ENCODE measurements at places on chromosomes 4 and X.

- DNase-seq: no peak
Observed at GRCh38 chrX:21838937-21839333, 482 bp upstream of the MBTPS2 start.

GRCh38 chrX:24996096-24996709, 19.6 kb downstream of the ARX start:
- no peak for DNase-seq

DNA sequence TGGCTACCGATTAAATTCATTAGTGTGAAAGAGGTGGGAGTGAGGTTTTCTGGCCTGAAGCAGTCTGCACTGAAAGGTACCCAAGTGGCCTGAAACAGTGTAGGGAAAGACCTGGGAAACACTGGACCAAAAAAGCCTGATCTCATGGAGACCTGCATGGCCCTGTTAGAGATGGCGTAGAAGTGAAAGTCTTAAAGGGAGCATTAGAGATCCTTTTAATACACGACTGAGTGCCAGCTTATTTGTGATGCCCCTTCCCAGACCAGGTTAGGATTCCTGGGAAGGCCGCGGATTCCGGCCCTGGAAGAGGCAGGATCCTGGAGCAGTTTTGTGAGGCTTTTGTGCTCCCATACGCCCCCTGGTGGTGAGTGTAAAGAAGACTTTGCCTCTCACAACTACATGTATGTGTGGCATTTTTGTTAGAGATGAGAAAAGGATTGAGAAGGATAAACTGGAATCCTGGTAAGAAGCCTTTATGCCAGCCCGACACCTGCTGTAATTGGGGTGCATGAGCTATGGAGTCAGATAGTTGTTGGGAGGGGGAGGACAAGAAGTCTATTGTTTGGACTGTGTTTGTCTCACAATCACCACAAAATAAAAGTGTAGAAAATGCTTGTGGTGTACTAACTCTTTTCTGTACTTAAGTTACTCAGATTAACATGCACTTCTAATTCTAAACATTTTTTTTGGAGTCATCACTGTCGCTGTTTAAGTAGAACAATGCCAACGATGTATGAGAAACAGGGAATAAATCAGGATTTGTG, 54.0 kb downstream of the JADE1 start:
- peak; percentile 50 for DNase-seq

- DNase-seq: no peak
Observed at GRCh38 chr4:128715616-128716015, 93.9 kb upstream of the JADE1 start.

GRCh38 chr4:20265726-20266125, 14.0 kb downstream of the SLIT2 start:
- no peak for DNase-seq

DNA sequence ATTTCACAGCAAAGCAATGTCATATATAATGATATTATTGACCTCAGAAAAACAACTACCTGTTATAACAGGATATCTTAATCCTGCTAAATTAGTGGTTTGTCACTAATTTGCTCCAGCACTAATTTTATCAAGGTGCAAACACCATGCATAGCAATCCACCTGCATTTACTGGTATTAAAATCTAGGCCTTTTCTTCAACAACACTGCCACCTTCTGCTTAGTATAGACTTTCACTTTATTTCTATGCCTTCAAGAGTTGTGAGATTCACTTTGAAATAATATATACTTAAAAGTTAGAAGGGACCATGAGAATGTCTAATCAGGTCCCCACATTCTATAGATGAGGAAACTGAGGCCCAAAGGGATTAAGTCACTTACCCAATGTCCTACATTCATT, 82.1 kb upstream of the IQCM start:
- no peak for DNase-seq

DNA sequence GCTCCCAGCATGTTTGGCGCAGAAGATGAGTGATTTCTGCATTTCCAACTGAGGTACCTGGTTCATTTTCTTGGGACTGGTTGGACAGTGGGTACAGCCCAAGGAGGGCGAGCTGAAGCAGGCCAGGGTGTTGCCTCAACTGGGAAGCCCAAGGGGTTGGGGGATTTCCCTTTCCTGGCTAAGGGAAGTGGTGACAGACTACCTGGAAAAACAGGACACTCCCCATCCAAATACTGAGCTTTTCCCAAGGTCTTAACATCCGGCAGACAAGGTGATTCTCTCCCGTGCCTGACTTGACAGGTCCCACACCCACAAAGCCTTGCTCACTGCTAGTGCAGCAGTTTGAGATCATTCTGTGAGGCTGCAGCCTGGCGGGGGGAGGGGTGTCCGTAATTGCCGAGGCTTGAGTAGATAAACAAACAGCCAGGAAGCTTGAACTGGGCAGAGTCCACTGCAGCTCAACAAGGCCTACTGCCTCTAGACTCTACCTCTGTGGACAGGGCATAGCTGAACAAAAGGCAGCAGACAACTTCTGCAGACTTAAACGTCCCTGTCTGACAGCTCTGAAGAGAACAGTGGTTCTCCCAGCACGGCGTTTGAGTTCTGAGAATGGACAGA, 307.7 kb upstream of the ARSJ start:
- DNase-seq: no peak

GRCh38 chrX:49762175-49762720, 66.5 kb upstream of the PAGE1 start:
- DNase-seq: no peak

- no peak for DNase-seq
Observed at GRCh38 chr4:8866828-8867623, 4.6 kb downstream of the HMX1 start.

DNA sequence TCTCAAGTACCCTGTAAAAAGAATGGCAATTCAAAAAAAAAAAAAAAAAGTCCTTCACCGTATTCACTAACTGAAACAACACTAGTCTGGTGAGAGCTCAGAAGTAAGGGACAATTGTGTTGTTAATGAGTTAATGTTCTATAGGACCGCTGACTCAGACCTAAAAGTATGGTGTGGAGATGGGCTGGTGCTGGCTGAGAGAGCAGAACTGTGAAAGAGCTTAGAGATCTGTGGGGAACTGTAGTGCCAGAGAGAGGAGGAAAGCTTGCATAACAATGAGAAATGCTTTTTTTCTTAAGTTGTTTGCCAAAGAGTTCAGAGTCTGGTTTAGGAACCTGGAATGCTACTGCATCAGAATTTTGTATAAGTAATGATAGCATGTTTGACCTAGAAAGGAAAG, 65.1 kb downstream of the LHFPL1 start:
- no peak for DNase-seq

GRCh38 chrX:116749943-116750342, 287.2 kb upstream of the CT83 start:
- no peak for DNase-seq

GRCh38 chrX:123835661-123836371, 24.0 kb upstream of the XIAP start:
- no peak for DNase-seq

GRCh38 chr4:23763559-23763958, 126.3 kb downstream of the PPARGC1A start:
- DNase-seq: no peak

- no peak for DNase-seq
Observed at GRCh38 chrX:138742217-138742616, 30.7 kb upstream of the FGF13 start.

GRCh38 chrX:48468693-48469691, 1.1 kb downstream of the SLC38A5 start:
- DNase-seq: peak; percentile 52

DNA sequence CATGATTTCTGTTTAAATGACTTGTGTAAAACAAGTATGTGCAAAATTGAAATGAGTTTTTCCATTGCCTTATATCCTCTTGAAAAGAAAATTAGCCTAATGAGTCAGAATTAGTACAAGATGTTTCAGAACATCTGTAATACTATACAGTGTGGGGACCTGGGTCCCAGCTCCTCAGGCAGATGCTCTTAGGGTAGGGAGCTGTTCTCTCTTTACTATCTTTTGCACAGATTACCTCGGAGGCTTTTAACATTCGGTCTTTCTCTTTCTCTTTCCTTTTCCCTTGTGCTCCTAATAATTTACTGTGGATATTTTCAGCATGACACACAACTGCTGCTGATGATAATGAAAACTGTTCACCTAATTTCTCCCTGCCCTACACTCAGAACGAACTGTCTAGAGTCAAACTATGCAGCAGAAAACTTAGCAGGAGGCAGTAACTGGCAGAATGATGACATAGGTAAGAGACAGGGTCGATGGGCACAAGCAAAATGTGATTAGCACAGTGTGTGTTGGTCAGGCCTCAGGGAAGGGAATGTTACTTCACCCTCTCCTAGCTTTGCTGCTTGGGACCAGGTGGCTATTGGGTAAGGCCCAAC, 455.3 kb downstream of the PDHA2 start:
- no peak for DNase-seq

GRCh38 chr4:123651066-123651465, 254.5 kb downstream of the SPRY1 start:
- DNase-seq: no peak

DNA sequence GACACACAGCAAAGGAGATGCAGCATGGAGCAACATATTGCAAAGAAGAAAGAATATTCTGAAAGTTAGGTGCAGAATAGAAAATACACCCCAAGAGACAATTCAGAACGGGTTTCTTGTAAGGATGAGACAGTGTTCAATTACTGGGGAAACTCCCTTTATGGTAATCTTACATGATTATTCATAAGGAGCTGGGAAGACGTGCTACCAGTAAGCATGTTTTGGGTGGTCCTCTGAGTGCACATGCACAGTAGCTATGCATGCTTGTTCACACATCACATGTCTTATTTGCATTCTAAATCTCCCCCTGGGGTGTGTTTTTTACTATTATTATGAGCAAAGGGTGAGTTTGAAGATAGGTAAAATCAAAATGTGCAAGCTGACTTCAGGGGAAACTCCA, 1448.8 kb downstream of the TECRL start:
- DNase-seq: no peak

DNA sequence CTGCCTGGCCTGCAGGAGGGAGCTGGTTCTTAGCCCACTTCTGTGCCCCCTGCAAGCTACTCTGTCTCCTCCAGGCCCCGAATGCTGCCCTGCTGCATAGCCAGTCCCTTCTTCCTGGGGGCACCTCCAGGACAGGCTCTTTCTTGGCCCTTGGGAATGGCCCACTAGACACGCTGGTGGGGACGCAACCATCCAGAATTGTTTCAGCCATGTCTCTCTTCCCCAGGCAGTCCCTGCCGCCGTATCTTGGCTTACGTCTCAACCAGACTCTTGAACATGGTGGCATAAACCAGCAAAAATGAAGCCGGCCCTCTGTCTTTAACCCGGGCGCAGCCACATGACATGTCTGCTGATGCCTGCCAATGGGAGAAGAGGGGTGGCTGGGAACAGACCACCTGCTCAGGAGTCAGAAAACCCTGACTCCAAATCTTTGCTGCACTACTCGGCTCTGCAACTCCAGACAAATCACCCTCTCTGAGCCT, 9.0 kb downstream of the LRPAP1 start:
- no peak for DNase-seq

GRCh38 chr4:53005149-53005546, 143.0 kb downstream of the RASL11B start:
- no peak for DNase-seq

GRCh38 chrX:155231163-155231562, 14.9 kb downstream of the VBP1 start:
- DNase-seq: peak; percentile 32

DNA sequence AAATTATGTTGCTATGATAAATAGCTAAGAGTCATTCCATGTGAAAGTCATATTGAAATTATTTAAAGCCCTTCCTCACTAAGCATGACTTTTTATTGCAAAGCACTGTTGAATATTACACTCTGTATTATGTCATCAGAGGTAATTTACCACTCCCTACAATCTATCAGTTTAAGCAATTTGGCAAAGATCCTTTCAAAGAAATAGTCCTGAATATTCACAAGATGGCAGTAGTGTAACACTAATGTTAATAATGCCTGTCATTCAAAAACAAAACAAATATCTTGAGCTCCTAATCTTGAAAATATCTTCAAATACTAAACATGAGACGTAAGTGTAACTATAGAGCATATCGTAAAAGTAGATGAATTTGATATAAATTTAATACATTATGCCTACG, 208.6 kb upstream of the TECRL start:
- DNase-seq: no peak

DNA sequence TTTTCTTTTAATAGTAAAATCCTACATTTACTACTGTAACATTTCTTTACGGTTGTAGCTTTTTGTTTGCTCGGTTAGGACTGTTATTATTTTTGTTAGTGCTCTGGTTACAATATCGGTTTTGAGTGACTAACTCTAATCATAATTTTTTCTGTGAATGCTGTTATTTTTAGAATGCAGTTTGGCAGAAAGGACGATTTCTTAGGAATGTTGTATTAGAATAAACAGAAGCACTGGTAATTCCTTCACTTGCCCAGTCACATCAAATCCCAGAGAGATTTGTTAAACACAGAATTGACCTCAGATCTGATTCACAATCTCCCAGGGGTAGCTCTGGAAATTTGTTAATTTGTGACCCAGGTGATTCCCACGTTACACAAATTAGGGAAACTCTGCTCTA, 21.7 kb downstream of the DDIT4L start:
- DNase-seq: no peak

DNA sequence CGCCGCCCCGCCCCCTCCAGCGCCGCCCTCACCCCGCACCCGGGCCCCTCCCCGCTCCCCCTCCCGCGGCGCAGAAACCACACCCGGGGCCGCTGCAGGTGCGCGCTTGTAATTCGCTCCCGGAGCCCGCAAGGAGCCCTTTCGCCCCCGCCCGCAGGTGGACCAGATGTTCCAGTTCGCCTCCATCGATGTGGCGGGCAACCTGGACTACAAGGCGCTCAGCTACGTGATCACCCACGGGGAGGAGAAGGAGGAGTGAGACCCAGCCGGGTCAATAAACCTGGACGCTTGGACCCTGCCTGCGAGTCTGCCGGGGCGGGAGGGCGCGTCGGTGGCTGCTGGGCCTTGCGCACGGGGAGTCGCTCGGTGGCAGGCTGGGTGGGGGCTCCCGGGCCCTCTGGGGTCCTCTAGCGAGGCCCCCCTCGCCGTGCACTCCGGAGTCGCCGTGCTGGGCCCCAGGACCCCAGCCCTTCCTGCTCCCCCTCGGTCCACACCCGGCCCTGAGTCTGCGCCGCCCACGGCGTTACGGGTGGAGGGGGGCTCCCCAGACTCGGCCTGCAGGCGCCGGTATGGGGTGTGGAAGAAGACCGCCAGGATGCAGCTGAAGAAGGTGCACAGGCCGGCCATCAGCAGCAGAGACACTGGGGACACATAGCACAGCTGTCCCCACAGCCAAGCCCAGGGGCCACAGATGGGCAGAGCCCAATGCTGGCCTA, 7.1 kb downstream of the SLC49A3 start:
- peak; percentile 73 for DNase-seq

- DNase-seq: no peak
Observed at GRCh38 chrX:124433186-124433585, 86.8 kb downstream of the SH2D1A start.

- no peak for DNase-seq
Observed at GRCh38 chrX:72011734-72012133, 101.1 kb downstream of the NHSL2 start.

GRCh38 chr4:159899596-159899995, 796.7 kb downstream of the RAPGEF2 start:
- no peak for DNase-seq

- no peak for DNase-seq
Observed at GRCh38 chrX:133970076-133970475, 15.3 kb downstream of the GPC3 start.
